ENCODE measurements at places on chromosomes 5 and 9.

DNA sequence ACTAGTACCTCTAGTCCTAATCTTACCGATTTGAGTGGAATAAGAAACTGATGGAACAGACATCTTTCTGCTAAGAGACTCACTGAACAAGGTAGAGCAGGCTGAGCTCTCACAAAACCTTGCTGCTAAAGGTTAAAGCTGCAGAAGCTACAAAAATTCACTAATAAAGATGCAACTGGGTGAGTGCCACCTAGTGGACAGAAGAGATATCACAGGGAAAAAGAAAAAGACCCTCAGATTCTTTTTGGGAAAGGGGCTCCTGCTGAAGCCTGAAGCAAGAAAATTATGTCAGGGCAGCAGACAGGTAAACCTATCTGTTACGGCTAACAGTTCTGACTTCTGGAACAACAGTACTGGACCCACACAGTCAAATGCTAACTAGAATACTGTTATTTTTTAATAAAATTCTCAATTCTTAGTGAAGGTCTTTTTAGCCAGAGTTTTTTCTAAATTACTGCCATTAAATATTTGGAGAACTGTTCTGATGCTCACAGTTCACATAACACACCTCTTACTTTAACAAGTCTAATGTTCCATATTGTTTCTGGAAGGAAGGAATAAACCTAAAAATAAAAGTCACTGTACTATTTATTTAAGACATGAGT lies 51.2 kb downstream of the DIAPH1 start:
- DNase-seq: no peak

- no peak for DNase-seq
Observed at GRCh38 chr5:143680672-143681259, 131.2 kb upstream of the HMHB1 start.

GRCh38 chr9:126125177-126125576 lies 201.5 kb upstream of the MVB12B start:
- DNase-seq: no peak

DNA sequence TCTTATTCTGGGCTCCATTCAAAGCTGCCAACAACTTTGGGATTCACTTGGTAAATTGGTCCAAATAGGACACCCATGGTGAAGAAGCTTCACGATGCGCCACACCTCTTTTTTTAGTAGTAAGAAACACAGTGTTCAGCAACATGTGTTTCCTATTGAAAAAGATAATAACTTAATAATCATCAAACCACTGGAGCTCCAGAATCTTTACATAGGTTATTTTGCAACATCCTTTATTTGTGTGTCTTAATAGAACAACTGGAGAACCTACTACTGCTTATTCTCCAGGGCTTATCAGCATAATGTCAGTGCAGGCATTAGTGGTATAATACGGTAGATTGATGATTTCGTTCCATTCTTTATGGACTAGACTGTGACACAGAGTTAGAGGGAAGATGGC lies 63.3 kb upstream of the DAPK1 start:
- no peak for DNase-seq

- no peak for DNase-seq
Observed at GRCh38 chr5:112554101-112554977, 135.3 kb upstream of the EPB41L4A start.

GRCh38 chr9:136835932-136836904 lies 6.1 kb upstream of the AJM1 start:
- DNase-seq: no peak

GRCh38 chr9:26516773-26517343 lies 375.7 kb downstream of the CAAP1 start:
- no peak for DNase-seq

DNA sequence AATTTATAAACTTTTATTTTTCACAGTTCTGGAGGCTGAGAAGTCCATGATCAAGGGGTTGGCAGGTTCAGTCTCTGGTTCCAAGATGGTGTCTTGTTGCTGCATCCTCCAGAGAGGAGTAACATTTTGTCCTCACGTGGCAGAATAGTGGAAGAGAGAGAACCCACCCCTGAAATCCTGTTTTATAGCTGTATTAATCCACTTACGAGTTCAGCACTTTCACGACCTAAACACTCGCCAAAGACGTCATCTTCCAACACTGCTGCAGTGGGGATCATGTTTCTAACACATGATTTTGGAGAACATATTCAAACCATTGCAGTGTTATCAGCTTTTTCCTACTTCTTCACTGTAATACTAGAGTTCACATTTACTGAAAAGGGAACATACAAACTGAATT lies 233.0 kb upstream of the ATP10B start:
- DNase-seq: no peak

DNA sequence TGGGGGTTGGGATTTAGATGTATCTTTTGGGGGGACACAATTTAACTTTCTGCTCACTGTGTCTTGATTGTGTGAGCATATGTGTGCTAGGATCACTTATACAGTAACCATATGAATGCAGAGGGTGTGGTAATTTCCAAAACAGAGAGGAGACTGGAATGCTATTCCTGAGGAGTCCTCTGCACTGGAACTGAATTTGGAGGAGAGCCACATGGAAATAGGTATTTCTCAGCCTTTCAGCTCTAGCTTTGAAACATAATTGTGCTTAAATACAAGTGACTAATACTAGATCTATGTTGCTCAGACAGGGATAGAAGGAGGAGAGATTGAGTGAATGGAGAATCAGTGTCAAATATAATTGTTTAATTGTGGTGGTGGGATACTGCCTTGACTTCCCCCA lies 45.5 kb downstream of the FOCAD start:
- DNase-seq: no peak

DNA sequence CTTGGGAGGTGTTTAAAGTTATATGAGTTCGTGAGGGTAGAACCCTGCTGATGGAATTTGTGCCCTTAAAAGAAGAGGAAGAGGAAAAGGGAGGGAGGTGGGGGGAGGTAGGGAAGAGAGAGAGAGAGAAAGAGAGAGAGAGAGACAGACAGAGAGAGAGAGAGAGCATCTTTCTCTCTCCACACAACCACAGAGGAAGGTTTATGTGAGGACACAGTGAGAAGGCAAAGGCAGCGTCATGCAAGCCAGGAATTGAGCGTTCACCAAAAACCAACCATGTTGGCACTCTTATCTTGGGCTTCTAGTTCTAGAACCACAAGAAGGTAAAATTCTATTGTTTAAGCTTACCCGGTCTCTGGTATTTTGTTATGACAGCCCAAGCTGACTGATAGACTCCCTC lies 152.4 kb downstream of the SH3GL2 start:
- DNase-seq: no peak

DNA sequence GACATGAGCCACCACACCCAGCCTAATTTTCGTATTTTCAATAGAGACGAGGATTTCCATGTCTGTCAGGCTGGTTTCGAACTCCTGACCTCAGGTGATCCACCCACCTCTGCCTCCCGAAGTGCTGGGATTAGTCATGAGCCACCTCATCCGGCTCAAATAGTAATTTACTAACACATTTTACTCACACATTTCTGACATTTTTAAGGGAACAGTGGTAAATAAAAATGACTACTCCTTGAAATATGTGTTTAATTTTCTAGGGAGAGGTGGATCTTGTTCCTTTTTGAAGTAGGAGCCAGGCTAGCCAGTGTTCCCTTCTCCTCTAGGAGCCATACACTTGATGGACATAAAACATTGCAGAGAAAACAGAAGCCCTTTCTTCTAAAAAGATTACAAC lies 55.2 kb upstream of the ERBIN start:
- no peak for DNase-seq

GRCh38 chr9:131048820-131049219 lies 39.8 kb downstream of the LAMC3 start:
- DNase-seq: no peak

DNA sequence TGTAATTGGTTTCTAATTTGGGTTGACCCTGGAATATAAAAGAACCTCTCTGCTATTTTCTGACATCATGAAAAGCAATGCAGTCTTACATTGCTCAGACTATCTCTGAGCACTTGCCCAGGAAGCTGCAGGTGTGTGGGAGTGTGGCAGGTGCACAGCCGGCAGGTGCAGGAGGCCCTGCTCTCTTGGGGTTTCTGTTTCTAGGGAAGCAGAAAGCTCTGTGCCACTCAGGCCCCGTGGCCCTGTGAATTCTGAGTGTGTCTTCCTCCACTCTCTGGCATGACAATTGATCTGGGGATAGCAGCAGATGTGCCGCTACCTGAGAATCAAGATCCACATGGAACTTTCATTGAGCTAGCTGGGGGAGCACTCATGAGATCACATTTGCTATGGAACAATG lies 45.7 kb upstream of the IRX2 start:
- no peak for DNase-seq

GRCh38 chr5:107542428-107542827 lies 128.3 kb downstream of the EFNA5 start:
- DNase-seq: no peak

DNA sequence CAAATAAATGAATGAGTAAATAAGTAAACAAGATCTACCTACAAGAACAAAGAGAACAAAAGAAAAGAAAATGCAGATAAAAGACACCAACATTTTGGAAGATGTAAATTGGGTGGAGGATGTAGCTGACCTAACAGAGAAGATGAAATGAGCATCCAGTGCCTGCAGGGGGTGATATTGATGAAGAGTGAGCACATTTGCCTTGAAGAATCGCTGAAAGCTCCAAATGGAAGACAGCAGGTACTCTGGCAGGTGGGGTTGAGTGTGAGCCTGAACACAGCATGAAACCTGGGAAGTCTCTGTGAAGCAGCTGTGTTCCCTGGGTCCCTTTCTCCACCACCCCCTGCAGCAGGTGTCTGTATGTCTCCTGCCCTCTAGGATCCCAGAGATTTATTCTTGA lies 125.6 kb downstream of the NXNL2 start:
- DNase-seq: no peak

GRCh38 chr5:59864718-59865117 lies 28.8 kb downstream of the PDE4D start:
- DNase-seq: no peak

DNA sequence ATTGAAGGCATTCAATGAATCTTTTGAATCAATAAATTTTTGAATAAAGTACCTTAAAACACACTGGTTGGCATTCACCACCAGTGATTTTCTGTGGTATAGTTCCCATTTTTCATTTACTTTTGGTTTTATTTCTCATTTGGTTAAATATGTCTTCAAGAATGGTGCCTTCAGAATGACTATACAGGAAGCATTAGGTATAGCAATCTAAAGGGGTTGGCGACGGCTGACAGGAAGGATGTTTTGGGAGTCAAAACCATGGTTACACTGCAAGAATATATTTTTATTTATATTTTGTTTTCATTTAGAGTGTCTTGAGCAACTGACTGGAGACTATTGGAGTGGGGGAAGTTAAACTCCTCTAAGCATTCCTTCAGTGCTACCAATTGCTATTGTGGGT lies 235.7 kb downstream of the HTR1A start:
- no peak for DNase-seq

DNA sequence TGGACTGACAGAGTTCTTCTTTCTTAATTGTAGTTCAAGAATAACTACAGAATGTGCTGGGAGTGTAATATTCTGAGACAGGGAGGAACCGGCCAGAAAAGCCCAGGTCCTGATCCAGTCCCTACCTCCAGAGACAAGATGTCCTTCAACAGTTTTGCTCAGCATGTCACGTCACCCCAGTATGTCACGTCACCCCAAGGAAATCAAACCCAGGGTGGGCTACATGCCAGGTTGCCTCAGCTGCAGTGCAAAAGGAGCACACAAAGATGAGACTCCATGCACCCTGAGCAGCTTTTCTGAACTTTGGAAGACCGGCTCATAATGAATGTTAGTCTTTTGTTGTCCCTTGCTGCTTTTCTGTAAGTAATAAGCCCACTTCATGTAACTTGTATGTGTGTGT lies 25.9 kb upstream of the NIPAL4 start:
- no peak for DNase-seq

DNA sequence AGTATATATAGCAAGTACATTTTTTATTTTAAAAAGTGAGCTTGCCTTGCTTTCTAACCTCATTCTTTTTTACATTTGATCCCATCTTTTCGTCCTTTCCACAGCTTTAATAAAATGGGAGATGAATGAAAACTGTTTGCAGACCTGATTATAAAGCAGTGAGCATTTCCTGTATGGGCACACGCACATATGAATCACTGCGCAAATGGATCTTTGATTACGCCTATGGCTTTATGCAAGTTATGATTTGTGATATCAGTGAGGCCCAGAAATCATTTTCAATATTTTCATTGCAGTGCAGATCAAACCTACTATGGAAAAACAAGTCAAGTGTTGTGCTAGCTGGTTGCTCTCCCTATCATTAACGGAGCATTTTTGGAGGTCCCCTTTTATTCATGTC lies 1073.0 kb downstream of the MAT2B start:
- no peak for DNase-seq

DNA sequence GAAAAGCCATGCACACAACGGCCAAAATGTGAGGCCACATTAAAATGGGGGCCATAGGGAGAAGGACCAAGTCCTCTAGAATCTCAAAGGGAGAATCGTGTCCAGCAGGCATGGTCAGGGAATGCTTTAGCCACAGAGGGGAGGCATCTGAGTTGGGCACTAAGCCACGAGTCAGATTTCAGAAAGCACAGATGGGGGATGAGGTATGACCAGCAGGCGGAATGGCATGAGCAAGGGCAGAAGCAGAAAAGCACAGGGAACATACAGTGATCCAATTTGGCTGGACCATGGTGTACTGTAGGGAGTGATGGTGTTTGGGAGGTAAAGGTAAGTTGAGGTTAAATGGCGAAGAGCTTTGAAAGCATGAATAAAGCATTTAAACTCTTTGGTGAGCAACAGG lies 214.6 kb downstream of the TLE1 start:
- DNase-seq: no peak

DNA sequence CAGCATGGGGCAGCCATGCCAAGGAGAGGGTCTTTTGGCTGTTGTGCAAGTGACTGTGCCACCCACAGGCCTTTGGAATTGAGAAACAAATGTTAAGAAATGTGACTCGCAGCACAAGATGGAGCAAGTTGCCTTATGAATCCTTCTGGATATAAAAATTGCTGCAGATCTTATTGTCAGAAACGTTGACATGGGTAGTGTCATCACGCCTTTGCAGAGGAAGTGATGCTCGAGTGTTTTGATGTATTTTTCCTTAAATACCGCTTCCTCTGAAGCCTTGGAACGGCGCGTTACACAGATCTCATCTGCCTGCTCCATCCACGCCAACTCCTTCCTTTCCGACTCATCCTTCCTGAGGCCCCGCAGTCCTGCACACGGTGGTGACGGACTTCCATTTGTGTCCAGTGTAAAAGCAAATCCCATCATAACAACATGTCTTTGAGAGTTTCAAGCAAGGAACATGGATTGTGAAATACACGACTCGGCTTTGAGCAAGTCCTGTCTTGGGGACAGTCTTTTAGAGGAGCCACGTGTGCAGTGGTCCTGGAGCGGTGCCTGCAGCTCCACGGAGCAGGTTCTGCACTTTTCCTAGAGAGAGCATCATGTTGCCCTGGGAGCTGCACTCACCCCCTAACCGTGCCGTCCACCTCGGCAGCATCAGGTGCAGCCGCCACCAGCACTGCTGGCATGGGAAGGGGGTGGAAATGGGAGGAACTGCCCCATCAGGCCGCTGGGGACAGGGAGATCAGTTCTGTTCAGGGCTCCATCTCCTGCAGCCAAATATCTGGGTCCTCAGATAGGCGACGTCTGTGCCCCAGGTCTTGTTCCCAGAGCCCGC lies 15.1 kb downstream of the ROPN1L start:
- no peak for DNase-seq

DNA sequence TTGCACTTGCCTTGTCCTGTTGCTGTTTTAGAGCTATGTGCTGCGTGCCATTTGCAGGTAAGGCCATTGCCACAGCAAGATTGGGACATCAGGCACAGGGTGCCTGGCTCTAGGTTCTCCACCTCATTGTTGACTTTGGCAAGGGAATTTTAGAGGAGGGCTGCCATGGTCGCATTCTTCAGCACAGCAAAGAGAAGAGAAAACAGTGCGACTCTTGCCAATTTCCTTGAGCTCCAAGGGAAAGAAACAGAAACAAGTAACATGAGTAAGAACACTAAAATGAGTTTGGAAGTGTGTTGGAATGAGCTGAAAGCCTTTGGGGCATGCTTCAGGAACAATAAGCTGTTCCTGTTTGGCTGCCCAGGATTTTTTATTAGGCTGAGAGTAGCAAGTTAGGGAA lies 188.1 kb upstream of the IL12B start:
- DNase-seq: no peak

All from NCI-H1048 (cell line).